Natural killer cell (primary cell): ENCODE measurements at places on chromosomes 13 and 19. TPM values are rescaled to one million over a fixed set of nuclear protein-coding genes. Genes with fewer than 3 reads are reported as not detected.

C2CD4C gene
- total RNA-seq = not detected

- no peak for DNase-seq
Observed at GRCh38 chr13:27466513-27466912, 16.1 kb upstream of the MTIF3 start.

DNA sequence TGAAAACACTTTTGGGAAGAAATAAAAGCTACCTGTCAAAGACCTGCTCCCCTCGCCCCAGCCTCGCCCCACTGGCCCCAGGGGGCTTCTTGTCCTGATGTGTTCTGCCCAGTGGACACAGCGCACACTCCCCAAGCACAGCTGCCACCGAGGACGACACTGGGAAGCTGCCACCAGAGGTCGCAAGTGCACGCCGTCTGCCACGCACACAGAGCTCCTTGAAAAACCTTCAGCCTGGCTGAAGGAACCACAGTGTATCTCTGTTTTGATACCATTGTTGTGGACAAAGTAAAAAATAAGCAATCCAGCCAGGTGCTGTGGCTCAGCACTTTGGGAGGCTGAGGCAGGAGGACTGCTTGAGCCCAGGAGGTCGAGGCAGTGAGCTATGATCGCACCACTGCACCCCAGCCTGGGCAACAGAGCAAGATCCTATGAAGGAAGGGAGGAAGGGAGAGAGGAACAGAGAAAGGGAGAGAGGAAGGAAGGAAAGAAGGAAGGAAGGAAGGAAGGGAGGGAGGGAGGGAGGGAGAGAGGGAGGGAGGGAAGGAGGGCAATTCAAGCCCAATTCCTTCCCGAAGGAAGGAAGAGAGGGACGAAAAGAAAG lies 57.3 kb downstream of the CEBPG start:
- DNase-seq = peak; percentile 76

DNA sequence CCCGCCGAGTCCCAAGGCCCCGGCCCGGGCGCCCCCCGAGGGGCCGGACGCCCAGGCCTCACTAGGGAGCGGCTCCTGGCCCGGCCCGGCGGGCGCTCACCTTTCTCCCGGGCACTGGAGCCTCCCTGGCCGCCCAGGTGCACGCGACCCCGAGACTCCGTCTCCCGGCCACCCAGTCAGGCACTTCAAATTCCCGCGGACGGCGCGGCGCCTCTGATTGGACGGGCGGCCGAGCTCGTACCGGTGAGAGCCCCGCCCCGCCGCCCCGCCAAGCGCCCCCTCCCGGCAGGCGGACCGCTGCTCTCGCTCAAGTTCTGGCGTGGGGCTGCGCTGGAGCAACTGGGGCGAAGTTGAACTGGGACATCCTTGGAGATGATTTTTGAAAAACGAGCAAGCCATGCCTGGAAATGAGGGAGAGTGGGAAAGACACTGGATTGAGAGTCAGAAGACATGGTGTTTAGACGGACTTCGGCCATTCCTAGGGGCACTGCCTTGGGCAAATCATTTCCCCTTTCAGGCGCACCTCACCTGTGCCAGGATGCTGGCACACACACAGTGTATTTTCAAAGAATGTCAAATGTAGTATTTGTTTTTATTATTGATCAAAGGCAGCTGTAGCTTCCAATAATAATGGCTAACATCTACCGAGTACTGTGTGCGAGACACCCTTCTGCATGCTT lies 485.3 kb downstream of the UQCRFS1 start:
- peak; percentile 54 for DNase-seq

GRCh38 chr19:27892500-27892899 lies 1320.5 kb downstream of the UQCRFS1 start:
- DNase-seq = no peak

- DNase-seq = no peak
Observed at GRCh38 chr13:91154558-91155353, 192.7 kb upstream of the MIR17HG start.

ZNF112 gene
- total RNA-seq = not detected

- DNase-seq = peak; percentile 21
Observed at GRCh38 chr13:29935309-29935981, 85.0 kb upstream of the UBL3 start.

MAMSTR gene
- total RNA-seq = 0.56 TPM

DNA sequence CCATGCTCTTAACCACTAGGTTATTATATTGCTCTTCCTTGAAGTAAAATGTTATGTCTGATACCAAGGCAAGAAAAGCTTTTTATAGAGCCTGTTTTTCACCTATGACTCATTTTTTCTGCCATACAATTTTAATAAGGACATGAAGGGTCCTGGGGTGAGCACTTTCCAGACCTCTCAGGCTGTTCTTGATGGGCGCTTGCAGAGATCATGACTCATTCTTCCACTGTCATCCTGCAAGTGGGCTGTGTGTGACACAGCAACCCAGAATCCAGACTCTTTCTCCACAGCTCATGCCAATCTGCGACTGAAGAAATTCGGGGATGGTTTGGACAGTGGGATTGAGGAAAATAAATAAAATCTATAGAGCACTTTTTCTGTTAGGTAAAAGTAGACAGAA lies 506.7 kb upstream of the NBEA start:
- DNase-seq = no peak

SLC25A41 gene
- total RNA-seq = not detected

DNA sequence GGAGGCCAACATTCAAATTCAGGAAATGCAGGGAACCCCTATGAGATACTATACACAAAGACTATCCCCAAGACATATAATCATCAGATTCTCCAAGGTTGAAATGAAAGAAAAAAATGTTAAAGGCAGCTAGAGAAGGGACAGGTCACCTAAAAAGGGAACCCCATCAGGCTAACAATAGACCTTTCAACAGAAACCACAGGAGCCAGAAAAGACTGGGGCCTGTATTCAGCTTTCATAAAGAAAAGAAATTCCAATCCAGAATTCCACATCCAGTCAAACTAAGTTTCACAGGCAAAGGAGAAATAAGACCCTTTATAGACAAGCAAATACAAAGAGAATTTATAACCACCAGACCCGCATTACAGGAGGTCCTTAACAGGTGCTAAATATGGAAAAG lies 1703.6 kb upstream of the PRR20A start:
- DNase-seq = no peak

- peak; percentile 70 for DNase-seq
Observed at GRCh38 chr19:12733369-12734214, 892 bp downstream of the TRIR start.

- no peak for DNase-seq
Observed at GRCh38 chr13:44747179-44747578, 171.0 kb upstream of the TSC22D1 start.

DNA sequence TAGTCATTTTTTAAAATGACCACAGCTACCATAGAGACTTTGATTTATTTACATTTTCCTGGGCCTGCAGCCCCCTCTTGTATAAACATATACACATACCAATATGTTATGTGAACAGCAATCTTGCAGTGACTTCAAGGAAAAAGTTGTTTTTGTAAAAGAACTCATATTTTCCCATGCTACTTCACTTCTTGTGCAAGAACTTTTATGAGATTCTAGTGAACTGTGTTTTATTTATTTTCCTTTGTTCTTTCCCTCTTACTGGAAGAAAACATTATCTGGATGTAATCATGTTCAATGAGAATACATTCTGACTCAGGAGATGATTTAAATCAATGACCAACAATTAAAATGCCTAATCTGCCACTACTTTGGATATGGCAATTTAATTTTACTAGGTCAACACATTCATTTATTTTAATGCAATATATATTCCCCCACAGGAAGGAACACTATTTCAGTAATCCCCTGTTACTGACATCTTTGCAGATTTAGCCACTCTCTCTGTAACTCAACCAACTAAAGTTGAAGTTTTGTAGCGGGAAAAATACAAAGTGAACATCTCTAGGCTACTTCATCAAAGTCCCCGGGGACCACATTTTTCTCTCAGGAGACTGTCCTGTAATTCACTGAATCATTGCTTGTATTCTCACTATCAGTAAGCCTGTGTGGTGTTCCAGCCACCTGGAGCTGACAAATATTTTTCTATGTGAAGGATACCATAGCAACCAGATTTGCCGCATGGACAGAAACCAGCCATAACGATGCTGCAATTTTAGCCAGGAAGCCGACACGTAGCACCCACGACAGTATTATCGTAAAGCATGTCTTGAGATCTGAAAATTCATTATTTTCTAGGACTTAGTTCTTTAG lies 90.5 kb downstream of the STARD13 start:
- DNase-seq = no peak

GRCh38 chr13:36706755-36707154 lies 32.9 kb downstream of the SERTM1 start:
- DNase-seq = no peak

DNA sequence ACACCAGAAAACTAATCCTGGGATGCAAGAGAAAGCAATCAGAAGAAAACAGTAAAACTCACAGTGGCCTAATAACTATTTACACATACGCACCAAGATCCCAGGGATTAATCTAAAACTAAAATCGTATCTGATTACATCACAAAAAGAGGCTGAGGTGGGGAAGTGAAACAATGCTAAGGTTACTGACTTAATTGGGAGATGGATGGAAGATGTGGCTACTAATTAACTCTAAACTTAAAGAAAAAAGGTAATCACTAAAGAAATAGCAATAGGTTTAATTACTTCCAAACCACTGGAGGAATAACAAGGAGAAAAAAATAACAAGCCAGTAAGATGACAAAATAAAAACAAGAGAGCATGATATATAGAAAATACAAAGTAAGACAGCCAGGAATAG lies 50.4 kb downstream of the NUFIP1 start:
- no peak for DNase-seq

SPACA4 gene
- total RNA-seq = not detected
